ENCODE measurements at places on chromosomes 5 and 9.

DNA sequence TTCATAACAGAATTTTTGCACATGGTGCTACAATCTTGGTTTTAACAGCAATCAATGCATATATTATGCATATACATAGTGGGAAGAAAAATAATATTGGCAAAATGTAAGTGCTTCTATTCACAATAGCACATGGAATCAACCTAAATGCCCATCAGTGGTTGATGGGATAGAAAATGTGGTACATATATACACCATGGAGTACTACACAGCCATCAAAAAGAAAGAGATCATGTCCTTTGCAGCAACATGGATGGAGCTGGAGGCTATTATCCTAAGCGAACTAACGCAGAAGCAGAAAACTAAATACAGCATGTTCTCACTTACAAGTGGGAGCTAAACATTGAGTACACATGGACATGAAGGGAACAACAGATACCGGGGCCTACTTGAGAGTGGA is 37.2 kb upstream of the TLX3 start:
- DNase-seq = no peak

- DNase-seq = peak; percentile 68
Observed at GRCh38 chr9:15231788-15232635, 75.0 kb downstream of the TTC39B start.

DNA sequence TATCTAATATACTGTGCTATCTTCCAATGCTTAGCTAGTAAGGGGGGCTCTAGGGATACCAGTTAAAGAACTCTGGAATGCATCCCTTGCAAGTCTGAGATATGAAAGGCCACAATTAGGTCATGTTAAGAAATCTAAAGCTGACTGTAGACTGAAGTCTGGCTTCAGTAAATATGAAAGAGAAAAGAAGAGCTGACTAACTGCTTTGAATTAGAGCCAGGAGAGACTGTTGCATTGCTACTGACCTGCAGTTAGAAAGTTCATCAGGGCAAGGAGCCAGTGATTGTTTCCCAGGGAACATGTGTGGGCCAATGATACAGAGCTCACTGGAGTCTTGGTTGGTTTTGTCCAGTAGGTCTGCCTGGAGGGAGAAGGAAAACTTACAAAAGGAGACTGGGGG is 472.1 kb upstream of the TNC start:
- DNase-seq = no peak

- DNase-seq = no peak
Observed at GRCh38 chr9:32863291-32863690, 80.0 kb downstream of the TMEM215 start.

DNA sequence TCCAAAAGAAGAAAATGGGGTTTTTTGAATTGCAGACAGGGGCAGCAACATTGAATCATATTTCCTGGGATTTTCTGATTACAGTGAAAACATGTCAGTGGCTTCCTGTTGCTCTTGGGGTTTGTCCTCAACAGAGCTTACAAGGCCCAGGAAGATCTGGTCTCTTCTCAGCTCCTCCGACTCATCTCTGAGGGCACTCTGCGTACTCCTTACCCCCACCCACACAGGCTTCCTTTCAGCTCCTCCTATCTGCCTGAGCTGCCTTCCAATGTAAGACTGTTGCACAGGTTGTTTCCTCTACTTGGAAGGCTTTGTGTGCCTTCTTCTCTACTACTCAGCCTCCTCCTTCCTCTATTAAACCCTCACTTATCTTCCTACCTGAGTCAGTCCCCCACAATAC is 245.1 kb upstream of the MEF2C start:
- DNase-seq = no peak
